ENCODE measurements at places on chromosomes 3 and 15. TPM values are rescaled to one million over a fixed set of nuclear protein-coding genes. Genes with fewer than 3 reads are reported as not detected.

The ROPN1 gene
- total RNA-seq = not detected

The C3orf18 gene
- total RNA-seq = 17.3 TPM

The VIPR1 gene
- 92.4 TPM for total RNA-seq

The ROBO2 gene
- not detected for total RNA-seq

The TARS3 gene
- 25.5 TPM for total RNA-seq

The PLS1 gene
- total RNA-seq = 0.84 TPM

The SLC28A2 gene
- not detected for total RNA-seq

The KLHL6 gene
- 54.7 TPM for total RNA-seq

The ABHD6 gene
- 5.5 TPM for total RNA-seq

The ADGRG7 gene
- total RNA-seq = not detected

The RARRES1 gene
- total RNA-seq = not detected

The ZNF197 gene
- total RNA-seq = 16.0 TPM

The CACNA1D gene
- 0.09 TPM for total RNA-seq

The FES gene
- 3.2 TPM for total RNA-seq

The DLEC1 gene
- total RNA-seq = 17.8 TPM

The PODXL2 gene
- 4.2 TPM for total RNA-seq

The PLA2G4E gene
- total RNA-seq = not detected

The DENND4A gene
- total RNA-seq = 49.7 TPM

The PARP15 gene
- total RNA-seq = 72.5 TPM

The CASR gene
- 0.21 TPM for total RNA-seq

The UBAP1L gene
- 13.2 TPM for total RNA-seq

The DLL4 gene
- total RNA-seq = 0.13 TPM

The OXTR gene
- total RNA-seq = 0.10 TPM

The APBA2 gene
- total RNA-seq = 94.9 TPM
